Ammon's horn (tissue), 1 donor: ENCODE measurements at places on chromosomes 4 and X.

DNA sequence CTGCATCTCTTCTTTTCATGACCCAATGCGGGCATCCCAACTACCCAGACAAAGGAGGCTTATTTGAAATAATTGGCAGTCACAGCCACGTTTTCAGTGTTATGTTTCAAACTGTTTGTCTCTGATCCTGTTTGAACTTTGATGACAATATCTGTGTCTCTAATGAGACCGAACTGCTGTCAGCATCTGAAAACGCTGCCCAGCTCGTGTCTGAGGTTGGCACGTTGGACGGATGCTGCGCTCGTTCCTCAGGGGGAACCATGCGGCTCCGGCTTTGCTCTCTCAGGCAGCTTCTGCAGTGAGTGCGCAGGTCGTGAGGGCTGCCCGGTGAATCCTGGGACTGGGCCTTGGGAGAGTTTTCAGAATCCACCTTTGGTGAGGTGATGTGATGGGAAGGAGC lies 58.4 kb upstream of the SORBS2 start:
- DNase-seq: no peak

DNA sequence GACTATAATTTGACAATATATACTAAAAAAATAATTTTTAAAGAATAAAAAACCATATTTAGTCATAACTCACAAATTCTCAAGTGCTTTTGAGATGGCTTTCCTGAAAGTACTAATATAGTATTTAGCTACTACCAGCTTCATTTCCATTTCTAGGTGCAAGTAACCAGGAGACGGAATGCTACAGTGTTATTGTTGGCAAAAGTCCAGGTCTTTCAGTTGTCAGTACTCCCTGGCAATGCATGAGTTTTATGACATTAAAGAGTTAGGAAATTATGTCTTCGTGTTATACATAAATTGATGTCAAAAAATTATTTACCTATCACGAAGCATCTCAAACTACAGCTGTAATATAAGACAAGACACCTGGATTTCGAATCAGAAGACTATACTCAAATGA lies 45.0 kb downstream of the TMEM47 start:
- DNase-seq: no peak

DNA sequence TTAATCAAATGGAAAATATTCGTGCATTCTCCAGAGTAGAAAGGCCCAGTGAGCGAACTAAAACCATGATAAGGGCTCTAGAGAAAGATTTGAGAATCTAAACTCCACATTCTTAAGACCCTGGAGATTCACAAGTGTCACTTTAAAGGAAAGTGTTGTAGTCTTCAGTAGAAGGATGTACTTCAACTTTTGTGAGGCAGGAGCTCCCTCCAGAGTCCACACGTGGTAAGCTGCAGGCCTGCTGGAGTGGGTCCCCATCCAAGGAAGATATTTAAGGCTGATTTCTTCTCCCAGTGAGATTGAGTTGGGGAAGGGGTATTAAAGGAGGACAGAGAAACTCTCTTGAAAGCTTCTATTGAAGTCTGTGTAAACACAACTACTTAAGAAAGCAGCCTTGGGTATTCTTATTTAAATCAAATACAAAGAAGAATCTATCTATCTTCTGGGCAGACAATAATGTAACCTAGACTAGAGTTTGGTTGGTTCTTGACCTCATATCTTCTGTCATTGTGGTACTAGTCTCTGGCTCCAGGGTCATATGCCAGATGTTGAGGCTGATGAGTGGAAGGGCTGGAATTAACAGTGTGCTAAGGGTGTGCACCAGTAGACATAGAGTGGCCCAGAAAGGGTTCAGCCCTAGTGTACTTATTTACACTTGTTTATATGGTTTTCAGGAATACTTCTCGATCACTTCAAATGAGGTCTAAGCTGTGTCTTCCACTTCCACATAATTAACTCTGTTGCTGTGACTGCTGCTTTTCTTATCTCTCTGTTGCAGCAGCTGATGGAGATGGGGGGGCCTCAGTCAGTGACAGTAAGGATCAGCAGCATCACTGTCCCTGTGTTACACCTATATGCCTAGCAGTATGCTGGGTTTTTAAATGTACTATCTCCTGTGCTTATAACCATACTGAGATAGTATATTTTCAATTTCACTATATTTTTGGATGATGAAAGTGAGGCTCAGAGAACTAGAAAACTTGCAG lies 76.1 kb downstream of the HMGB2 start:
- DNase-seq: peak; percentile 87

- DNase-seq: peak; percentile 74
These were observed 64.6 kb downstream of the ANAPC4 start for GRCh38 chr4:25441519-25442117.

DNA sequence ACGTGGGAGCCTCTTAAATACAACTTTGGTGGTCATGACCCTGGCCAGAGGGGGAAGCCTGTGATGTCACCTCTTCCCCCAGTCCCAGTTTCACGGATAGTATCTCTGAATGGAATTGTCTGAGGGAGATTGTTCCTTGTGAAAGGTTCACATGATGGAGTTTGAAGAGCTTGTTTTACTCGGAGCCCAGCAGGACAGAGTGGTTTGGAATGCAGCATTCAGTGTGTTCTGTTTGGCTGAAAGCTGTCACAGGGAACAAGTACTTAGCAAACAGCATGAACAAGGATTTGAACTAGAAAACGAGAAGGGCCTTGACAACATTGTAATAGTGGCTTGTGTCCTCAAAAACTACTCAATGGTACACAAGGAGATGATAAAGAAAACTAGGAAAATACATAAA lies 133.9 kb upstream of the CXorf66 start:
- no peak for DNase-seq

- DNase-seq: peak; percentile 58
These were observed 3.3 kb downstream of the TRIM2 start for GRCh38 chr4:153207567-153207966.

DNA sequence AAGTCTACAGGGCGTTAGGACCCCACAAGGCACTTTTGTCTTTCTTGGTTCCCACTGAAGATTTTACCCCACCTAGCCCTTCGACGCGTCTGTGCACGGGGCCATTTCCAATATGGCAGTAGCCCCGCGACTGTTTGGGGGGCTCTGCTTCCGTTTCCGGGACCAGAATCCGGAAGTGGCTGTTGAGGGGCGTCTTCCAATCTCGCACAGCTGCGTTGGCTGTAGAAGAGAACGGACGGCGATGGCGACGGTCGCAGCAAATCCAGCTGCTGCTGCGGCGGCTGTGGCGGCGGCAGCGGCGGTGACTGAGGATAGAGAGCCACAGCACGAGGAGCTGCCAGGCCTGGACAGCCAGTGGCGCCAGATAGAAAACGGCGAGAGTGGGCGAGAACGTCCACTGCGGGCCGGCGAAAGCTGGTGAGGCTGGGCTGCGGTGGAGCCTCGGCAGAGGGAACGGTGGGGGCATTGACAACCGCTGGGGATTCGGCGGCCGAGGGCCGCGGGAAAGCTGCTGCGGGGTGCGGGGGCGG lies at the start of gene USP11:
Gene USP11, plus strand, starts transcription at position 207 of the 530 bp plus-strand sequence. Its CDS starts 35 bp downstream, at position 242.
- DNase-seq: peak; percentile 52

GRCh38 chr4:6694177-6694901 lies 661 bp downstream of the S100P start:
- no peak for DNase-seq

DNA sequence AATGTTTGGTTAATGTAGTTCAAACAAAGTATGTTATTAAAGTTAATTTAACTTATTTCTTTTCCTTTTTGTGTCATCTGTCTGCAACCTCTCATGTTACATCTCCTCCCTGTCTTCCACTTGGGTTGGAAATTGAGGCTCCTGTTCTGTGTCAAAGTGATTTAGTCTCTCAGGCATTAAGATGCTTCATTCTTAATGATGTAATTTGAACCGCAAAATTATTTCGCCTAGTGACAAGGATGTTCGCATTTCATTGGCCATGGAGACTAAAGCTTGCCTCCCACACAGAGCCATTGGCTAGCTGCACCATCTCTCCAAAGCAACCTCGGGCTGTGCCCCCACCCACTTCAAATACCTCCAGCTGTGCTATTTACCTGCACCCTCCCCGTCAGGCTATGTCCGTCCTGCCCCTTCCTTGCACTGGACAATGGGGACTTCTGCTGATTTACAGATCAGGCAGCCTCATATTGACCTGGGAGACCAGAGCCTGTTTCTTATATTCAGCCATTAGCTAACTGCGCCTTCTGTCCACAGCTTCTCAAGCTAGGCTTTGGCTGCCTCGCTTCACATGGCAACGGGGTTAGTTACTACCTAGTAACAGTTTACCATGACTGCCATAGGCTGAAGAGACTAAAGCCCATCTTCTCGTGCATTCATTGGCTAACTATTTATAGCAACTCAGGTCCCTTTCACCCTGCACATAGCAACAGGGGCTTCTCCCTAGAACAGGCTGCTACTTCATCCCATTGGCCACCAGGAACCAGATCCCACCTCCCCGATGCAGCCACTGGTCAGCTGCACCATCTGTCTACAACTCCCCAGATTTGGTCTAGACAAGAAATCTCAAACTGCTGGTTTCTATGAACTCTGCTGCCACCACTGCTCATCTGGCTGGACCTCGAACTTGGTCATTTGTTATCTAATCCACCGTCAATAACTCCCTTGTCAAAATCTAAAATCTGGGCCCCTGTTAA lies 8.6 kb upstream of the ZNF157 start:
- peak; percentile 97 for DNase-seq

- DNase-seq: peak; percentile 86
These were observed 2.2 kb downstream of the PPA2 start for GRCh38 chr4:105471566-105472176.

DNA sequence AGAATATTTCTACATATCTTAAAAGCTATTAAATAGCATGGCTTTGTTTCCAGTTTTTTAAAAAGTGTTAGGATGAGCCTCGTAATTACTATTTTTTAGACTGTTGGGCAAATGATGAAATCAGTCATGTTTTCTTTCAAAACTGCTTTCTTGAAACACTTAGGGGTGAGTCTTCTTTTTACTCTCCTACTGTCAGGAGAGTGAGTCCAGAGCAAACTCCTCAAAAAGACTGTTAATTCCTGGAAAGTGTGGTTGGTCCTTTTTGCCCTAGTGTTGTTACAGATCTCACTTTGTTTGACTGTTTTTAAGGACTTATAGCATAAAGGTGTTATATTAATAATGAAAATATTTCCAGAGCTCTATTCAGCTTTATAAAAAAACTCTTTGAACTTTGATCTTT lies 6.3 kb downstream of the GSTCD start:
- no peak for DNase-seq

GRCh38 chr4:6362896-6363295 lies 93.2 kb downstream of the WFS1 start:
- DNase-seq: no peak

DNA sequence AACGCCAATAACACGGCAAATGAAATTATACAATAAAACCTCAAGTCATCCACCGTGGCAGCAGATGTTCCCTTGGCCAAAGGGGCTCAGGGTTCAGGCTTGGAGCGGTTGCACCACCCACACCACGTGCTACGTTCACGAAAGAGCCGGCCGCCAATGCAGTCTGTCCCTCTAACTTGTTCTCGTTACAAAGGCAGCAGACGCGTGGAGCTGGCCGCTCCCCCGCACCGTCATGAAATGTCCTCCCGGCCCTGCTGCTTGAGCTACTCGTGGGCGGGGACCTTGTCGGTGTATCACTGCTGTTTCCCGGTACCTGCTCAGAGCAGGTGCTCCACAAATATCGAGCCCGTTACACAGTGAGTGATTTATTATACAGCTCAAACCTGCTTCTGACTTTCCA lies 36.4 kb upstream of the MAN2B2 start:
- DNase-seq: no peak

DNA sequence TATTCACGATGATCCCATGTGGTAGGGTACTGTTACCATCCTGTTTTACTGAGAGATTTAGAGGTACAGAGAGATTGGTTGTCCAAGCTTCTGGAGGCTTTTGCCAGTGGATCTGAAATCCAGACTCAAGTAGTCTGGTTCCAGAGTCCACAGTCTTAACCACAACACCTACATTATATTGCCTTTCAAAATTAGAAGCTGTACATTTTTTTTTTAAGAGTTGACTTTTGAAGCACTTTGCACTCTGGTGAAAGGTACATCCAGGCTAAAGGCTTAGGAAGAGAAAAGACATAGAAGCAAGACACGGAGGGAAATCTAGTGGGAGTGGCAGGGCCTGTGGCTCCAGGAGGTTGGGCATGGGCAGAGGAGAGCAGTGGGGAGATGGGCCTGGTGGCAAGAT lies 122.1 kb downstream of the AFF1 start:
- no peak for DNase-seq

- DNase-seq: no peak
These were observed 31.5 kb upstream of the RAPGEF2 start for GRCh38 chr4:159071178-159071968.

- no peak for DNase-seq
These were observed 75.3 kb downstream of the TMEM144 start for GRCh38 chr4:158285429-158286216.

GRCh38 chrX:85882601-85883000 lies 164.8 kb downstream of the CHM start:
- DNase-seq: no peak

- no peak for DNase-seq
These were observed 129.4 kb downstream of the MAGEE2 start for GRCh38 chrX:75655627-75656026.
